HCT116 (cell line): ENCODE measurements at places on chromosomes 13 and 19. TPM values are rescaled to one million over a fixed set of nuclear protein-coding genes. Genes with fewer than 3 reads are reported as not detected.

TTC9B gene
- 1.7 TPM for total RNA-seq

- no peak for DNase-seq
- H3K27ac ChIP-seq: no peak overlapping the region
- H3K4me1 ChIP-seq: no peaks in the 10 kb centered on the region
- H3K4me3 ChIP-seq: no peak overlapping the region
Measured at GRCh38 chr19:38551450-38551813, 66.3 kb downstream of the MAP4K1 start.

- H3K36me3 ChIP-seq: no peaks in the 10 kb centered on the region
- no peak overlapping the region for H3K27ac ChIP-seq
Measured at GRCh38 chr19:2288818-2289713, 7.1 kb upstream of the PEAK3 start.

RGL3 gene
- total RNA-seq: 99.2 TPM

DNA sequence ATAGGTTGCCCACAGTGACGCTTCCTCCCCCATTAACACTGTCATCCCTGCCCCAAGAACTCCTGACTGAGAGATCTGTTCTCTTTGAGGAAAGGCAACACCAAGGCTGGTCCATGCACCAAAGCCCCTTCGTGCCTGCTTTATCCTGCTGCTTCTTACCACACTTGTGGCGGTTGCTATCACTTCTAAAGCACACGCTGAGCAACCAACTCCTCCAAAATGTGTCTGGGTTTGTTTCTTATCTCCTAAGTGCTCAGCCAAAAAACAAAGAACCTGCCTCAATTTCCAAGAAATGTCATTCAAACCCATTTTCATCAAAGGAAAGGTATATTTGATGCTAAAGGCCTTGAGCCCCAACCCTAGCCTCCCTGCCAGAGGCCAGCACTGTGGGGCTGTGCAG lies 14.6 kb downstream of the ATP7B start:
- H3K4me1 ChIP-seq: no peaks in the 10 kb centered on the region
- no peaks in the 10 kb centered on the region for H3K27me3 ChIP-seq
- H3K27ac ChIP-seq: no peak overlapping the region

GRCh38 chr19:33780746-33781145 lies 15.9 kb upstream of the KCTD15 start:
- H3K27me3 ChIP-seq: no peaks in the 10 kb centered on the region
- no peaks in the 10 kb centered on the region for H3K36me3 ChIP-seq
- peaks cover 4% of the 10 kb centered on the region; the same call in 1 of the 2 replicates for H3K4me1 ChIP-seq

DOCK9 gene
- total RNA-seq: 58.8 TPM

GRCh38 chr19:58513694-58514563 lies 2.1 kb upstream of the SLC27A5 start:
- DNase-seq: peak; percentile 86
- peak overlapping the region; percentile 78 for H3K4me3 ChIP-seq
- H3K27me3 ChIP-seq: no peaks in the 10 kb centered on the region
- H3K4me1 ChIP-seq: peaks cover 11% of the 10 kb centered on the region
- peak overlapping the region; percentile 80 for H3K27ac ChIP-seq

- DNase-seq: no peak
- H3K4me3 ChIP-seq: no peak overlapping the region
- H3K36me3 ChIP-seq: no peaks in the 10 kb centered on the region
- H3K4me1 ChIP-seq: no peaks in the 10 kb centered on the region
Measured at GRCh38 chr13:53217194-53217593, 188.6 kb downstream of the OLFM4 start.

- H3K27ac ChIP-seq: no peak overlapping the region
- DNase-seq: no peak
- no peak overlapping the region for H3K4me3 ChIP-seq
- H3K4me1 ChIP-seq: no peaks in the 10 kb centered on the region
- no peaks in the 10 kb centered on the region for H3K27me3 ChIP-seq
- H3K36me3 ChIP-seq: no peaks in the 10 kb centered on the region
Measured at GRCh38 chr19:10407096-10407495, 3.8 kb upstream of the CDC37 start.

CATSPERD gene
- not detected for total RNA-seq

ZNF626 gene
- not detected for total RNA-seq

- H3K36me3 ChIP-seq: no peaks in the 10 kb centered on the region
- peaks cover 6% of the 10 kb centered on the region; the same call in 1 of the 2 replicates for H3K4me1 ChIP-seq
- no peak for DNase-seq
- no peak overlapping the region for H3K4me3 ChIP-seq
- no peaks in the 10 kb centered on the region for H3K27me3 ChIP-seq
- no peak overlapping the region for H3K27ac ChIP-seq
Measured at GRCh38 chr13:99434258-99434788, 66.9 kb upstream of the TM9SF2 start.

- H3K36me3 ChIP-seq: no peaks in the 10 kb centered on the region
Measured at GRCh38 chr19:53308339-53308811, 25.2 kb upstream of the ZNF845 start.

DNA sequence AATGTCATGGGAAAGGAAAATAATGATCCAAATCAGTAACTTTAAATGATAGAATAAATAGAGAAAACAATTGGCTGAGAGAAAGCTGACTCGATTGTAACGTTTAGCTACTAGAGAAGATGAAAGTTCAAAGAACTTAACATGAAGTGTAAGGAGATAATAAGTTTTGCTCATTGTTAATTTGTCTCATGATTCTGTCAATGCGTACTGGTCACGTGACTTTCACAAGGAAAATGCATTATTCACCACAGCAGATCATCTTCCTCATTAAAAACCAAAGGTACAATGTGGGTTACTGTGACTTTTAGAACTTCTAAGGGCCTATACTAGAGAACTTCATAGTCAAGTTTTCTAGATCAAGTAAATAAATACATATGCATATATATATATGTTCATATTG lies 1207.2 kb downstream of the EFNB2 start:
- no peak overlapping the region for H3K4me3 ChIP-seq
- no peak for DNase-seq
- no peak overlapping the region for H3K27ac ChIP-seq
- H3K4me1 ChIP-seq: no peaks in the 10 kb centered on the region

- H3K4me1 ChIP-seq: no peaks in the 10 kb centered on the region
- H3K4me3 ChIP-seq: no peak overlapping the region
- no peaks in the 10 kb centered on the region for H3K36me3 ChIP-seq
Measured at GRCh38 chr13:100039740-100040139, 49.2 kb upstream of the PCCA start.

GRCh38 chr13:45240143-45240542 lies 39.3 kb upstream of the KCTD4 start:
- H3K27ac ChIP-seq: no peak overlapping the region
- no peaks in the 10 kb centered on the region for H3K27me3 ChIP-seq
- peaks cover 35% of the 10 kb centered on the region for H3K4me1 ChIP-seq
- no peak overlapping the region for H3K4me3 ChIP-seq

GRCh38 chr19:1865172-1866010 lies 2.0 kb upstream of the KLF16 start:
- peak overlapping the region; percentile 66 for H3K4me3 ChIP-seq
- DNase-seq: no peak
- peaks cover 22% of the 10 kb centered on the region for H3K4me1 ChIP-seq
- H3K36me3 ChIP-seq: 0 out of 2 replicates have a peak, but pooled peaks cover 4% of the 10 kb centered on the region
- H3K27me3 ChIP-seq: no peaks in the 10 kb centered on the region

DNA sequence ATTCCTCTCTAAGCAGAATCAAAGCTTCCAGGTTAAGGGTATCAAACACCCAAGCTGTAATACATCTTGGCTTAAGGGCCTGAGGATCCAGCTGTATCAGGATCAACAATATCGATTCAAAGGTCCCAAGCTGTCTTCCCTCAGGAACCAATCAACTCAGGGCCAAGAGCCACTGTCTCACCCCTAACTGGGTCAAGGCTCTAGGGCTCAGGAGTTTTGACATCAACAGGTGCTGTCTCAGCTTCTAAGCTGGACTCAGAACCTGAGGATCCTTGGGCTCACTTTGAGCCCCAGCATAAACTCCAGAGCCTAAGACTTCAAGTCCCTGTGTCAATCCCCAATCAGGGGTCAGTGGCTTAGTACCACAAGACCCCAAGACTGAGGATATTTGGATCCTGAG lies 917 bp downstream of the FBXW9 start:
- H3K4me1 ChIP-seq: peaks cover 9% of the 10 kb centered on the region
- H3K27ac ChIP-seq: no peak overlapping the region
- peaks cover 12% of the 10 kb centered on the region for H3K36me3 ChIP-seq
- H3K27me3 ChIP-seq: no peaks in the 10 kb centered on the region
- no peak for DNase-seq
- H3K4me3 ChIP-seq: peak overlapping the region; percentile 92

DNA sequence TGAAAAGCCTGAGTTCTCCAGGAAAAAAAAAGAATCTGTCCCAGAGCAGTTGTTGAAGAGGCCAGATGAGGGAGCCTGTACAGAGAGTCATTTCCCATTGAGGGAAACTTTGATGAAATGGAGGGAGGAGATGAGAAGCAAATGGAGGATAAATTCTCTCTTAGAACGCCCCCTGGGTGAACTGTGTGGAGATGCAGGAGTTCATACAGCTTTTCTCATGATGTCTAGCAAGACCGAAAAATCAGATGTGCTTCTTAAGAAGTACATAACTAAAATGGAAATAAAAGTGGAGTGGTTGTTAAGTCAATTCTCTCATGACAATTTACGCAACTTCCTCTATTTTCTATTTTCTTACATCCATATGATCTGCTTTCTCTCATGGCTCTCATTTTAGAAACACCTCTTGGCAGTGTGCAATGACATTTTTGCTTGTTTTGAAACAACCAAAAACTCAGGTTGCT lies 1263.1 kb downstream of the PCDH9 start:
- H3K27ac ChIP-seq: no peak overlapping the region
- H3K4me3 ChIP-seq: no peak overlapping the region
- H3K27me3 ChIP-seq: no peaks in the 10 kb centered on the region
- DNase-seq: peak; percentile 60

DNA sequence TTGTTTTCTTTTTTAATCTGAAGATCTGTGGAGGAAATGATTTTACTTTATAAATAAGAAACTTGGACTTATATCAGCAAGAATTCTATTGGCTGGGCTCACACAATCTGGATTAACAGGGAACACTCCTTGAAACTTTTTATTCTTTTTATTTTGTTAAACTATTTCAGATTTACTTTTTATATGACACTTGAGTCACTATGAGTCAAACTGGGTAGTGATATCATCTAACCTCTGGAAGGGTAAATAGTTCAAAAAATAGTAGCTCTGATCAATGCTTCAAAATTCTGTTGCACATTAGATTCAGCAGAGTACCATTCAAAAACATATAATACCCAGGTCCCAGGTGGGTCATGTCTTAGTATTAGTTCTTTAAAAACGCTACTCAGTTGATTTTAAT lies 55.1 kb upstream of the NBEA start:
- no peak overlapping the region for H3K27ac ChIP-seq
- no peak for DNase-seq
- no peak overlapping the region for H3K4me3 ChIP-seq
- no peaks in the 10 kb centered on the region for H3K4me1 ChIP-seq
- no peaks in the 10 kb centered on the region for H3K27me3 ChIP-seq

METTL21C gene
- not detected for total RNA-seq

GRCh38 chr13:95445131-95445530 lies 107.4 kb upstream of the CLDN10 start:
- H3K36me3 ChIP-seq: no peaks in the 10 kb centered on the region
- no peaks in the 10 kb centered on the region for H3K4me1 ChIP-seq
- DNase-seq: no peak

TRIM28 gene
- 908 TPM for total RNA-seq

ZNF793 gene
- not detected for total RNA-seq

GPR4 gene
- total RNA-seq: 0.10 TPM

DNA sequence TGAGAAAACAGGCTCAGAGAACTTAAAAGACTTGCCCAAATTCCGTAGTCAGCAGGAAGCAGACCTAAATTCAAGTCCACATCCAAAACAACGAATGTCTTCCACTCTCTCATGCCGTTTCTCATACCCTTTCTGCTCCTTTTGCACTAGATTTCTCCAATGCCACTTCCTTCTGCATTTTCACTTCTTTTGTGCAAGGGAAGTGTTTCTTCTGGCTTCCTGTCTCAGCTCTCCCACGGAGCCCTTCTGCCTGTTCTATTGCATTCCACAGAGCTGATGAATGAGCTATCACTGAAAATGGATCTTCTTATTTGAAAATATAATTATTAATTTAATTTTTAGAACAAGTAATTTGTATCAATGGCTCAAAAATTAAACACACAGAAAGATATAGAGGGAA lies 56.1 kb upstream of the STK24 start:
- no peaks in the 10 kb centered on the region for H3K27me3 ChIP-seq
- H3K27ac ChIP-seq: no peak overlapping the region
- DNase-seq: no peak
- no peak overlapping the region for H3K4me3 ChIP-seq
- H3K36me3 ChIP-seq: no peaks in the 10 kb centered on the region
- no peaks in the 10 kb centered on the region for H3K4me1 ChIP-seq

DNA sequence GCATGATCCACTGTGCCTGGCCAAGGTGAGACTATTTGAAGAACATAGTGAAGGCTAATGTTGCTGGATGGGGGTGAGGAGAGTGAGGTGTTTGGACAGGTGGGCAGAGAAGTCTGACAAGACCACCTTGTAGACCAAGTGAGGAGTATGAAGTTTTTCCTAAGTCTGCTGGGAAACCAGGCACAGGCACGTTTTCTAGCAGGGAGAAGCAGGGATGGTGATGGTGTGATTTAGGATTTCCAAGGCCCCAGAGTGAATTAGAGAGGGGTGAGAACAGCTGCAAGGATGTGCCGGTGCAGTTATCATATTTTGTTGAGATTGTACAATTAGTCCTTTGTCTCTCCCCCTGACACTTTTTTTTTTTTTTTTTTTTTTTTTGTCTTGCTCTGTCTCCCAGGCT lies 5.6 kb upstream of the PKN1 start:
- H3K4me1 ChIP-seq: peaks cover 18% of the 10 kb centered on the region
- H3K4me3 ChIP-seq: no peak overlapping the region
- no peaks in the 10 kb centered on the region for H3K36me3 ChIP-seq
- no peak for DNase-seq
- no peaks in the 10 kb centered on the region for H3K27me3 ChIP-seq

POMP gene
- 107 TPM for total RNA-seq

DNA sequence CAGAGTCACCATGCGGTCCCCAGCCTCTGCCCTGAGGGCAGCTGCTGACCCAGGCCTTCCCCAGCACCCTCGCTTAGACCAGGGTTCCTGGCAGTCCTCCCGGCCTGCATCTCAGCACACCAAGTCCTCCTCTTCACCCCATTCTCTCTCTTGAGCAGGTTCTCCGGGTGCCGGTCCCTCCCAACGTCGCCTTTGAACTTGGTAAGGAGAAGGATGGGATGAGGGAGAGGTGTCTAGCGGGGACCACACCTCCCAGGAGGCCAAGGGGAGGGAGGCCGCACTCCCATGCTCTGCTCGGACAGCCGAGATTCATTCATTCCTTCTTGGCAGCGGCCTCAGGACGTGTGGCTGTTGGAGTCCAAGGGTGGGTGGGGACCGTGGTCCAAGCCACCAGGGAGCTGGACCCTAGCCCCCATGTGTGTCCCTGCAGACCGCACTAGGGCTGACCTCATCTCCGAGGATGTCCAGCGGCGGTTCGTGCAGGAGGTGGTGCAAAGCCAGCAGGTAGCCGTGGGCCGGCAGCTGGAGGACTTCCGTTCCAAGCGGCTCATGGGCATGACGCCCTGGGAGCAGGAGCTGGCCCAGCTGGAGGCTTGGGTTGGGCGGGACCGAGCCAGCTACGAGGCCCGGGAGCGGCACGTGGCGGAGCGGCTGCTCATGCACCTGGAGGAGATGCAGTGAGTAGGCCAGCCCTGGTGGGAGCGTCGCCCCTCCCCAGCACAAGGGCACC lies 9.4 kb downstream of the ARHGEF1 start:
- no peak overlapping the region for H3K4me3 ChIP-seq
- no peaks in the 10 kb centered on the region for H3K27me3 ChIP-seq
- H3K36me3 ChIP-seq: peaks cover 31% of the 10 kb centered on the region
- DNase-seq: no peak

CCDC194 gene
- not detected for total RNA-seq
